ENCODE measurements at places on chromosomes 16 and 17.
A peak's percentile ranks its signal among the peaks of the same experiment; 100 is the strongest.

DNA sequence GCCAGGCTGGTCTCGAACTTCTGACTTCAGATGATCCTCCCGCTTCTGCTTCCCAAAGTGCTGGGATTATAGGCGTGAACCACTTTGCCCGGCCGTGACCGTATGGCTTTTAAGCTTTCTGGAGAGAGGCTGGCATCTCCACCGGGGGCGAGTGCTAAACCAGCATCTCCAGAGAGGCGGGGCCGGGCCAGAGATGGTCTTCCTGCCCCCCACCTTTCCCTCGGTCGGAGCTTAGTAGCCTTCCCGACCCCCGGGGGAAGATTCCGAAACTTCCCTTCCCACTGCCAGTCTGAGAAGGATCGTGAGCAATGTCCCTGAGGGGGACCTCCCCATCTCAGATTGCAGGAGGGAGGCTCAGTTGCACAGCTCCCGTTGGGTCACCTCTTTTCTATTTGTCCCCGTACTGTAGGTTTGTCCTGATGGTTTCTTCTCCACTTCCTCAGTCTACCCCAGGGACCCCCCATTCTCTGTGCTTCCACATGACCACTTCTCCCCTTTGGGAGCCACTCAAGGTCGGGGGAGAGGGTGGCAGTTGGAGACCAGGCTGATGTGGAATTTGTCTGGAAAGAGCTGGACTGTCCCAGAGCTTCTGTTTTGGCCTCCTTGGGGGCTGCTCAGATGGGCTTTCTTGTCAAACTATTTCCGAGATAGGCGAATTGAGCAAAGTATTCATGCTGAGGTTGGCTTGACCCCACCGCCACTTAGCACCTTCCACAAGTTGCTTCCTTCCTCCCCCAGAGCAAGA lies 18.2 kb downstream of the IGF2BP1 start:
- DNase-seq, result no peak

DNA sequence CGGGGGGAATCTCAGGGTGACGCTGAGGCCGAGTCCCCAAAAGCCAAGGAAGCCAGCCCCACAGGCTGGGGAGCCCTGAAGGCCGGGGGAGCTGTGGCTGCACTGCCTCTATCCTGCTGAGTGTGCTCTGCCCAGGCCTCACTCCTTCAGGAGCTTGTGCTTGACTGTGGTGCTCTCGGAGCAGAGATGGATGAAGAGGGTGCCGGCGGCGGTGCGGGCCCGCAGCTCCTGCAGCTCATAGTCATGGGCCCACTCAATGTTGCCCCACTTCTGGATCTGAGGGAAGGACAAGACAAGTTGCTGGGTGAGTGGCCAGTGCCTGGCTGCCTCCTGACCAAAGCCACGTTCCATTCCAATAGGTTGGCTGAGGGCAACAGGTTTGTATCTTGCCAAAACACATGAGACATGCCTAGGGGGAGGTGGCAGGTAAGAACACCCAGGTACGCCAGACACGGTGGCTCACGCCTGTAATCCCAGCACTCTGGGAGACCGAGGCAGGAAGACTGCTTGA lies 20.5 kb downstream of the ATPAF2 start:
- DNase-seq, result no peak

GRCh38 chr17:37844158-37844976 lies 79.8 kb upstream of the TBC1D3K start:
- peak; percentile 72 for DNase-seq

DNA sequence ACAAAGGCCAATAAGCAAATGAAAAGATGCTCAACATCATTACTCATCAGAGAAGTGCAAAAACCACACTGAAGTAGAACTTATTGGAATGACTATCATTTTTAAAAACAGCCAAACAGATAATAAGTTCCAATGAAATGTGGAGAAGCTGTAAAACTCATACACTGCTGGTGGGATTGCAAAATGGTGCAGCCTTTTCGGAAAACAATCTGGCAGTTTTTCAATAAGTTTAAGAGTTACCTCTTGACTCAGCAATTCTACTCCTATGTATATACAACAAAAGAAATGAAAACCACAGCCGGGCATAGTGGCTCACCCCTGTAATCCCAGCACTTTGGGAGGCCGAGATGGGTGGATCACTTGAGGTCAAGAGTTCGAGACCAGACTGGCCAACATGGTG lies 49.3 kb downstream of the AKAP10 start:
- DNase-seq, result no peak

DNA sequence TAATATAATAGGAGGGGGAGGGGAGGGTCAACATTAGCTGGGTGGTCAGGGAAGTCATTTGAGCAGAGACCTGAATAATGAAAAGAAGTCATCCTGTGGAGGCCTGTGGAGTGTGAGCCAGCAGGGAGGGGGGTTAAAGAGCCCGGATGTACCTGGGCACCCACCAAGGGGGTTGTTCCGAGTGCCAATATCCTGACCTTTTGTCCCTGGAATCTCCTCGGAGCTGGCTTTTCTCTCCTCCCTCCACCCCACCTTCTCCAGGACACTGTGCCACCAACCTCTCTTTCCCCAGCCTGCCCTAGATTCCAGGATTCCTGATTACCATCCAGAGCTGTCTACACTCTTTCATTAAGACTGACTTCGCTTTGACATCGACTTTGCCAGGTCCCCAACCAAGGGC lies 6.2 kb downstream of the SHBG start:
- DNase-seq, result no peak

DNA sequence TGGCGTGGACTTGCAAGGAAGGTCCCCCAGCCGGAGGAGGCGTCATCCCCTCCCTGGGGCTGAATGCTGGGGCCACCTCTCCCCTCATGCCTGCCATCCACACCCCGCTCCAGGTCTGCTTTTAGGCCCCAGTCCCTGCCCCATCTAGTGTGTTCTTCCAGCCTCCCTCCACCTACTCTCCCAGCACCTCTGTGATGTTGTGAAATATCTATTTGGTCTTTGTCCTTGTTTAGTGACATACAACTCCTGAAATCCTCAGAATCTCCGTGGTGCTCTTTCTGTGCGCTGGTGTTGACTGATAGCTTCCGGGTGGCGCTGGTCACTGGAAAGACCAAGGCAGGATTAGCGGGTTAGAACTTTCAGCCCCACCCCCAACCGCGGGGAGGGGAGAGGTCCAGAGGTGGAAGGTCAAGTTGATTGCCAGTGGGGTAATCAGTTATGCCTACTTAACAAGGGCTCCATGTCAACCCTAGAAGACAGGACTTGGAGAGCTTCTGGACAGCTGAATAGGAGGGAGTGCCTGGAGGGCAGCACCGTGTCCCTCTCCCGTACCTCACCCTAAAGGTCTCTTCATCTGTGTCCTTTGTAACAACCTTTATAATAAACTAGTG lies 10.1 kb downstream of the TBC1D24 start:
- no peak for DNase-seq

GRCh38 chr16:68342620-68343019 lies 31.8 kb downstream of the PRMT7 start:
- no peak for DNase-seq

GRCh38 chr17:49825645-49826044 lies 22.2 kb downstream of the TAC4 start:
- no peak for DNase-seq

Measured in left colon (tissue), 2 donors.